ENCODE measurements at places on chromosomes 2 and 18.

- DNase-seq, result no peak
These were observed 121.6 kb upstream of the ALKAL2 start for GRCh38 chr2:409523-409922.

DNA sequence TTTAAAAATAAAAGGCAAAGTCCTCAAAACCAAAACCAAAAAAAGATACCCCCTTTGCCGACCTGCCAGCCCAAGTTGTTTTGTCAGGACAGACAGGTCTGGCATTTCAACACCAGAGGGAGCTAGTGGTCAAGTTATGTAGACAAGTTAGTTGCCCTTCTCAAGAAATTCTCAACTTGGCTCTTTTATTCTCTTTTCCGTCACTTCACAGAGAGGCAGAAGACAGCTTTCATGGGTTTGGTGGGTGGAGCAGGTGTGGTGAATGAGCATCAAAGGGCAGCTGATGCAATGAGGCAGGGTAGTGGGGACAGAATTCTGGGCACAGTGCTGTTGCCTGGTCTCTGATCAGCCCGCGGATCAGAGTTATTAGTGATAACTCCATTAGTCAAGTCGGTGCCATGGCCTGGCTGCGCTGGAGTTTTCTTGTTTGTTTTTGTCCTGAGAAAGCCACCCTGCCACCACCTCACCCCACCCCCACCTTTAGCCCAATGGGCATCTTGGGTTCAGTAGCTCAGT, 303.7 kb upstream of the EPAS1 start:
- DNase-seq, result no peak

GRCh38 chr18:42310956-42311355, 355.9 kb downstream of the PIK3C3 start:
- DNase-seq, result no peak

GRCh38 chr18:9803698-9804516, 81.9 kb upstream of the TXNDC2 start:
- DNase-seq, result no peak

DNA sequence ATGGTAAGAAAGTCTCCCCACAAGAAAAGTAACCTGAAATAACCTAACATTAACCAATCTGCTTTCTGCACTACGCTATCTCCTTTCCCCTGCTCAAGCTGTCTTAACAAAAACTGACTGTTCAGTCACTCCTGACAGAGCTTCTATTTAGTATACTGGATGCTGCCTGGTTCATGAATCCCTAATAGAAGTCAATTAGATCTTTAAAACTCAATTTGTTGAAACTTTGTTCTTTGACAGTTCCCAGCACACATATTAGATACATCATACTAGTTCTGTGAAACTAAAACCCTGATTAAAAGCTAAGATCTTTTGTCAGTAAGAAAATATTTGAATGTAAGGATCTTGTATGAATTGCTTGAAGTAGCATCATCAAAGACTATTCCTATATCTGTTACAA, 287.4 kb downstream of the RBM43 start:
- DNase-seq, result no peak

GRCh38 chr2:23589739-23590138, 204.8 kb downstream of the KLHL29 start:
- no peak for DNase-seq

- DNase-seq, result no peak
These were observed 49.9 kb upstream of the DAPL1 start for GRCh38 chr2:158745067-158745865.

GRCh38 chr2:189204322-189204941, 24.9 kb upstream of the COL5A2 start:
- no peak for DNase-seq

GRCh38 chr2:16625759-16626158, 39.9 kb downstream of the CYRIA start:
- DNase-seq, result no peak

DNA sequence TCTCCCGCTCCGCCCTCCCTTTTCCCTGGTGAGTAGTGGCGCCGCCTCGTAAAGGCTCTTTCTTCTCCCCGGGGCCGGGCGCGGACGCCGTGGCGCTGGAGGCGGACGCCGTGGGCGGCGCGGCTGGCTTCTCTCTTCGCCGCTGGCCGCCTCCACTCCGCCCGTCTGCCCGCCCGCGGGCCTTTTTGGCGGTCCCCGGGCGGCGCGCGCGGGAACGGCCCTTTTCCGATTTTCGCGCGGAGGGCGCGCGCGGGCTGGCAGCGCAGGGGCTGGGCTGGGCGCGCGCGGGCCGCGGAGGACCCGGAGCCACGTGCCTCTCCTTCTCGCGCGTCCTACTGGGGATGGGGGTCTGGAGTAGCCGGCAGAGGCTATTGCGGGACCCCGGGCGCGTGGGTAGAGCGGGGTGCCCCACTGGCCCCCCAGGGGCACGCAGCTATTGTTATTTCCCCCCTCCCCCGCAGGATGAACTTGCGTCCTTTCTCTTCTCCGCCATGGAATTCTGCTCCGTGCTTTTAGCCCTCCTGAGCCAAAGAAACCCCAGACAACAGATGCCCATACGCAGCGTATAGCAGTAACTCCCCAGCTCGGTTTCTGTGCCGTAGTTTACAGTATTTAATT, 472 bp downstream of the SLC20A1 start:
- no peak for DNase-seq

DNA sequence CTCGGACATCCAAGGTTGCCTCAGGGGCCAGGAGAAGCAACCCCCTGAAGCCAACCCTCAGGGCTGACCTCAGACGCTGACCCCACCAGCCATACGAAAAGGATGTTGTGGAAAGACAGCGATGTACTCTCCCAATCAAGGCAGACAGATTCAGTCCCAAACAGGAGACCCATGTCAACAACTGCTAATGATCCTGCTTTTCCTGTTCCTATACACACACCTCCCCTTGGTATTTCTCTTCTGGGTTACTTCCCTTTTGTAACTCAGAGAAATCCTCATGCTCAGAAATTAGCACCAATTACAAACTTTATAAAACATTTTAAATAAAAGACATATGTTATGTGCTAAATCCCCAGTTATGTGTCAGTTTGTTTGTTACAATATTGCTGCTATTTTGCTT, 120.8 kb downstream of the PID1 start:
- no peak for DNase-seq

DNA sequence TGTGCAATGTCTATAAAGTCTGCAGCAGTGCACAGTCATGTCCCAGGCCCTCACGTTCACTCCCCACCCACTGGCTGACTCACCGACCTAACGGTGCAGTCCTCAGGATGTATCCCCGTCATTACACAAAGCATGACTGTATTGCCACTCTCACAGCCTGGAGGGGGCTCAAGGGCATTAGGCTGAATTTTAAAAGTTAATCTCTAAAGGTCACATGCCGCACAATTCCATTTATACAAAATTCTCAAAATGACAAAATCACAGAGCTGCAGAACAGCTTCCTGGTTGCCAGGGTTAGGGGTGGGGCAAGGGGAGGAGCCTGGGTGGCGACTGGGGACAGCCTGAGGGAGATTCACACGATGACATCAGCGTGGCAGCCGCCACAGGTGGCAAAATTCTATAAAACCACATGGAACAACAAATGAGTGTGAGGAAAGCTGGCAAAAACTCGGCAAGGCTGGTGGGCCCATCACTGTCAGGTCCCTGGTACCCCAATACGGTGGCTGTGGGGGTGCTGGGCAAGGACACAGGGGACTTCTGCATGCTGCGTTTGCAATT, 97.6 kb downstream of the NDUFA10 start:
- no peak for DNase-seq

DNA sequence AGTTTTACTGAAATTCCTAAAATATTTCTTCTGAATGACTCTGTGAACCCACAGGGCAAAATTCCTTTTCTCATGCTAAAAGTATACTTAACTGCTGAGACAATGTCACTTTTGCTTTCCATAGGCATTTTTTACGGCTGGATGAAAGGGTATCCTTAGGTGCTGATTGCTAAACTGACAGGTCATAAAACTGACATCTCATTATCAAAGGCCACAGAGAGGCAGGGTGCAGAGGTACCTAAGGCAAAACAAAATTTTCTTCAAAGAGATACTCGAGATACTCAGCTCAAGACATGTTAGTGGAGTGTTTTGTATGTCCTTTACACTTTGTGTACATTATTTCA, 62.0 kb upstream of the WDR75 start:
- no peak for DNase-seq

DNA sequence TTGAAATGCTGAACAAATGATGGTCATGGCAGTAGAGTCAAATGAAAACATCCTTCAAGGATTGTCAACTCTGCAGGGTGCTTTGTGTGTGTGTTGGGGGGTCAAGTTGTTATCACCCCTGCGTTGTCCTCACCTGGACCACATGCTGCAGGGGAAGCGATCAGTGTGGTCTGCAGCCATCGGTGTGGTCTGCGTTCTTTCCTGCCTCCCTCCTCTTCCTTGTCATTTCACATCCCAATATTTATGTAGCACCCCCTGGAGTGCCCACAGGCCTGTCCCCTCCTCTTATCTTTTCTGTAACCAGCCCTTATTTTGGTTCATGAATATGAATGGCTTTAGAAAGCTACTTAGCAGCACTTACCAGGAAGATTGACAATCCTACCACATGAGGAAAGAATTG, 38.9 kb downstream of the UGP2 start:
- DNase-seq, result no peak

GRCh38 chr2:211132573-211132972, 576.2 kb downstream of the CPS1 start:
- no peak for DNase-seq

DNA sequence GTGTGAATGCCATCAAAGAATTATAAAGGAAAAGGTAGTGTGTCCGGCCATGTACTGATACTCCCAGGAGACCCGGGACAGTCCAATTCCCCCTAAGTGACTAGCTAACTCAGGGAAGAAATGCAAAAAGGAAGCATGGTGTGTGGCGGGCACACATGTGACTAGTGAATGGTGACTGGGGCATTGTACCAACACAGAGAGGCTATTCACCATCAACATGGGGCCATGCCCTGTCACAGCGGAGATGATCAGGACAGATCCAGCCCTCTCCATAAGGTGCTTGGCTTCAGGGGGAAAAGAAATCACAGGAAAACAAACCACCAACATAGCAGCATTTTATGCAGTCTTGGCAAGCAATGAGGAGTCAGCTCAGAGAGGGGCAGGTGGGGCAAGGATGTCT, 34.3 kb downstream of the FAM168B start:
- DNase-seq, result no peak
